Natural killer cell treated with Interleukin-12 subunit alpha and Interleukin-12 subunit beta and Interleukin-15 and Interleukin-18, amount 100 ng/mL, for 72 hours (primary cell): ENCODE measurements at places on chromosomes 6 and 20.

DNA sequence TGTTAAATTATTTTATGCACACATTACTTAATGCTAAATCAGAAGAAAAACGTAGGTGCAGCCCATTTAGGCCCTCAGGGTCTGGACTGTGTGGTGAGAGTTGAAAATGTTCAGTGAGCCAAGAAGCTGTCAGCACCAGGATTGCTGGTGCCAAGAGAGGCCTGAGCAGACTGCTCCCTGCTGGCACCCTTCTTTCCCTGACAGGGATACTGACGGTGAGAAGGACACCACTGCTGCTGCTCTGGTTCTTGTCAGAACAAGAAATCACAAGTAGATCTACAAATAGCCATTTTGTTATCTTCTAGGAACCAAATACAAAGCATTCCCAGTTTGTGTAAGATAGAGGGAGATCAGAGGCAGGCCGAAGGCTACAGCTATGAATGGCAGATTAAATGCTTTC lies 48.7 kb upstream of the CRISP1 start:
- no peak for DNase-seq

GRCh38 chr6:167706313-167707109 lies 120.2 kb upstream of the AFDN start:
- DNase-seq, result peak; percentile 69

GRCh38 chr6:132495604-132496079 lies 17.3 kb downstream of the STX7 start:
- no peak for DNase-seq

GRCh38 chr20:9741996-9742395 lies 96.9 kb downstream of the PAK5 start:
- DNase-seq, result no peak

DNA sequence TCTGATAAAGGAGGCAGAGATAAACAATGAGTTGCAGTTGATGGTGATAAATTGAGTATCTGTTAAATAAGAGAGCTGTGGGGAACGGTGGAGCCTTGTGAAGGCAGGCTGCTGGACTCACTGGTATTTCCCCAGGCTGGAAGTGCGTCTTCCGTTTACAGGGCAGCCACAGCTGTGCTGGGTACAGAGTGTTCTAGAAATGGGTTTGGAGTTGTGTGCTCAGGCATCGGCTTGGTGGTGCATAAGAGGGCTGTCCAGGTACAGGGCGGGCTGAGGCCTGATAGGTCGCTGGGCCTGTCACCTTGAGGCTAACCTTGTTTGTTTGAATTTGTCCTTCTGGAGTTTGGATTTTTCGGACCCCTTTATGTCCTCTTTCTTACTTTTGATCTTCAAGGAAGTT lies 39.3 kb downstream of the ARID1B start:
- DNase-seq, result no peak
